ENCODE measurements at places on chromosomes 1 and 21.
A peak's percentile ranks its signal among the peaks of the same experiment; 100 is the strongest.

DNA sequence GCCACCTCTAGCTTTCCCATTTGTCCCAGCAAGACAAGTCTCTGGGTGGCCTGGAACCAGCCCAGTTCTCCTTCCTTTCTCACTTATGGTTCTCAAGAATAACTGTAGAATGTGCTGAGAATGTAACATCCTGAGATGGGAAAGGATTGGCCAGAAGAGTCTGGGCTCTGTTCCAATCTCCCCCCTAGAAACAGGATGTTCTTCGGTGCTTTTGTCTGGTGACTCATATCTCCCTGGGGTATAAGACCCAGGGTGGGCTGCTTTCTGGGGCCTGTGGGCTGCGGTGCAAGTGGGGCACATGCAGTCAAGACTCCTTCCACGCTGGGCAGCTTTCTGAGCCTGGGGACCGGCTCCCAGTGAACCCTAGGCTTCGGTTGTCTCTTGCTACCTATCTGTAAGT, 251.2 kb upstream of the POU3F1 start:
- DNase-seq = peak; percentile 61

GRCh38 chr1:7852804-7853683, at the start of gene UTS2:
UTS2 (minus strand) TSS chr1:7853065; CDS start chr1:7853003, 62 bp downstream.
- DNase-seq = no peak

- no peak for DNase-seq
These were observed 12.7 kb downstream of the SSU72 start for GRCh38 chr1:1561801-1562470.

GRCh38 chr1:24343412-24344089, 24.4 kb downstream of the GRHL3 start:
- no peak for DNase-seq

Measured in choroid plexus epithelial cell (primary cell).